Upper lobe of left lung (tissue), 6 donors: ENCODE measurements at places on chromosomes 2 and 18. TPM values are rescaled to one million over a fixed set of nuclear protein-coding genes. Genes with fewer than 3 reads are reported as not detected.

The MC5R gene
- not detected for total RNA-seq

- H3K27me3 ChIP-seq, result no peaks in the 10 kb centered on the region
- H3K27ac ChIP-seq, result no peak overlapping the region
- no peak overlapping the region for H3K4me3 ChIP-seq
- DNase-seq, result no peak
- no peaks in the 10 kb centered on the region for H3K36me3 ChIP-seq
Measured at GRCh38 chr18:58205443-58206160, 161.6 kb downstream of the NEDD4L start.

- no peak overlapping the region for H3K27ac ChIP-seq
- DNase-seq, result no peak
- no peaks in the 10 kb centered on the region for H3K27me3 ChIP-seq
- no peaks in the 10 kb centered on the region for H3K36me3 ChIP-seq
- H3K4me1 ChIP-seq, result no peaks in the 10 kb centered on the region
Measured at GRCh38 chr2:109460553-109461324, 153.0 kb downstream of the SEPTIN10 start.

DNA sequence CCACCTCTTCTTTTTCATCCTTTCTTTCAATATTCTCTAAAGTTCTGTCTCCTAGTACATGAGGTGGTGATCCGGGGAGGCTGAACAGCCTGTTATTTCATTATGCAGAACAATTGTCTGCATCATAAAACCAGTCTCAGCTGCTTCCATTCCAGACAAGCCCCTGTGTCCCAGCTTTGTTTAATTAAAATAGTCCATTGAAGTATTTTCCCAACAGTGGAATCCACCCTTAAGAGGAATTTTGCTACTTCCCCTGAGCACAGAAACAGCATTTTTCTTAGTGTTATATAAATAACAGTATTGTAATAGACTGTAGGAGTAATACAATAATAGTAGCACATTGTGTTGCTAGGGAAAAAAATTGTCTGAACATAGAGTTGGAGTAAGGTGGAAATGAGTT is 395.4 kb upstream of the TCF4 start:
- DNase-seq, result no peak
- H3K4me3 ChIP-seq, result no peak overlapping the region
- H3K36me3 ChIP-seq, result no peaks in the 10 kb centered on the region
- no peaks in the 10 kb centered on the region for H3K27me3 ChIP-seq
- no peak overlapping the region for H3K27ac ChIP-seq

The LRATD1 gene
- 5.8 TPM for total RNA-seq

- no peak for DNase-seq
- no peaks in the 10 kb centered on the region for H3K36me3 ChIP-seq
- H3K27me3 ChIP-seq, result no peaks in the 10 kb centered on the region
Measured at GRCh38 chr18:74800098-74800497, 202.4 kb downstream of the ZNF407 start.

DNA sequence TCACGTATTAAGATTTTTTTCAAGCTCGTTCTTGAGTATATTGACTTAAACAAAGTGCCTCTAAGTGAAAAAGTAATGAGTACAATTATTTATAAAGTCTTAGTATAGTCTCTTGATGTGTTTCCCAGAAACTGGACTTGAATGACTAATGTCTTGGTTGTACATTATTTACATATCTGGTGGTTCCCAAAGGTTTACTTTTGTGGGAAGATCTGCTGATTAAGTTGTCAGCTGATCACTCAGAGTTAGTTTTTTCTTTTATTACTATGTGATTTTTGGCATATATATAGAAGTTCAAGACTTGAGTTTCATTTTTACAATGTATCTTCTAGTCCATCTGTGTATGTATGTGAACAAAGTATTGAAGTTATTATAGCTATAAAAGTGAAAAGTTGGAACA is 29.5 kb downstream of the RNF144A start:
- H3K27me3 ChIP-seq, result no peaks in the 10 kb centered on the region
- H3K4me3 ChIP-seq, result no peak overlapping the region
- no peak for DNase-seq
- peaks cover under 1% of the 10 kb centered on the region for H3K36me3 ChIP-seq
- H3K4me1 ChIP-seq, result no peaks in the 10 kb centered on the region
- H3K27ac ChIP-seq, result no peak overlapping the region

GRCh38 chr2:235599596-235600338 is 105.9 kb downstream of the AGAP1 start:
- no peak for DNase-seq
- H3K27ac ChIP-seq, result no peak overlapping the region
- H3K36me3 ChIP-seq, result no peaks in the 10 kb centered on the region
